ENCODE measurements at places on chromosomes 7 and 10. TPM values are rescaled to one million over a fixed set of nuclear protein-coding genes. Genes with fewer than 3 reads are reported as not detected.

The PON1 gene
- not detected for total RNA-seq

The LIPM gene
- total RNA-seq: not detected

The STAG3 gene
- 1.8 TPM for total RNA-seq

The INSYN2A gene
- total RNA-seq: not detected

The ENKUR gene
- not detected for total RNA-seq

The FGFR2 gene
- 0.16 TPM for total RNA-seq

The SORCS3 gene
- not detected for total RNA-seq

The PRSS37 gene
- not detected for total RNA-seq

The AKR1D1 gene
- not detected for total RNA-seq

The NRP1 gene
- total RNA-seq: 118 TPM

The CALML3 gene
- not detected for total RNA-seq

The PDZD7 gene
- total RNA-seq: 1.3 TPM

The CNTNAP2 gene
- under 0.01 TPM for total RNA-seq

The C10orf95 gene
- total RNA-seq: not detected

The PRXL2A gene
- 2.9 TPM for total RNA-seq

The CXCL12 gene
- total RNA-seq: 255 TPM

The LFNG gene
- 4.5 TPM for total RNA-seq

The RSU1 gene
- 93.9 TPM for total RNA-seq

The CD36 gene
- 0.18 TPM for total RNA-seq

The C10orf67 gene
- not detected for total RNA-seq

The ASZ1 gene
- not detected for total RNA-seq

The NAT16 gene
- not detected for total RNA-seq

The NME8 gene
- not detected for total RNA-seq

The PRLHR gene
- total RNA-seq: not detected

The VGF gene
- 0.65 TPM for total RNA-seq

The SPDYE6 gene
- total RNA-seq: not detected

The ZNF22 gene
- total RNA-seq: 12.5 TPM

The MMP21 gene
- total RNA-seq: not detected

The CNPY1 gene
- total RNA-seq: not detected

Data from cardiac atrium fibroblast (primary cell).